ENCODE measurements at places on chromosomes 13 and 19. TPM values are rescaled to one million over a fixed set of nuclear protein-coding genes. Genes with fewer than 3 reads are reported as not detected.

ZNF628 gene
- 5.8 TPM for total RNA-seq

- no peak for DNase-seq
Observed at GRCh38 chr13:91359631-91360030, 12.1 kb downstream of the MIR17HG start.

- DNase-seq: no peak
Observed at GRCh38 chr13:47100214-47100853, 203.5 kb upstream of the HTR2A start.

CSNK1G2 gene
- total RNA-seq: 172 TPM

GRCh38 chr13:26051231-26051656 lies 572 bp downstream of the SHISA2 start:
- peak; percentile 74 for DNase-seq

All from H7 (cell line).